AG08395 (cell line): ENCODE measurements at places on chromosomes 13 and 19.

GRCh38 chr19:24049537-24049936 is 37.5 kb upstream of the ZNF254 start:
- no peak for DNase-seq

DNA sequence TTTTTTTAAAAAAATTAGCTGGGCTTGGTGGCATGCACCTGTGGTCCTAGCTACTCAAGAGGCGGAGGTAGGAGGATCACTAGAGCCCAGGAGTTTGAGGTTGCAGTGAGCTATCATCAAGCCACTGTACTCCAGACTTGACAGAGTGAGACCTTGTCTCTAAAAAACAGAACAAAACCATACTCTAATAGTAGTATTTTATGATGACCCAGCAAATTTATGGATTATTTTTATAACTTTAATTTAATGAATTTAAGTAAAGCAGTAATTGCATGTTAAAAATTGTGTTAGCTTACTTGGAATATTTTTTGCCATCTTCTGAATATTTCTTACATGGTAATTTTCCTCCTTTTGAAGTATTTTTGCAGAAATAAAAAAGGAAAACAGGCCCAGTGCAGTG is 48.3 kb downstream of the ZIC2 start:
- DNase-seq: no peak

- DNase-seq: no peak
Observed at GRCh38 chr13:36244990-36245389, 30.6 kb upstream of the SOHLH2 start.

GRCh38 chr13:52903320-52903719 is 54.9 kb upstream of the PCDH8 start:
- DNase-seq: no peak

DNA sequence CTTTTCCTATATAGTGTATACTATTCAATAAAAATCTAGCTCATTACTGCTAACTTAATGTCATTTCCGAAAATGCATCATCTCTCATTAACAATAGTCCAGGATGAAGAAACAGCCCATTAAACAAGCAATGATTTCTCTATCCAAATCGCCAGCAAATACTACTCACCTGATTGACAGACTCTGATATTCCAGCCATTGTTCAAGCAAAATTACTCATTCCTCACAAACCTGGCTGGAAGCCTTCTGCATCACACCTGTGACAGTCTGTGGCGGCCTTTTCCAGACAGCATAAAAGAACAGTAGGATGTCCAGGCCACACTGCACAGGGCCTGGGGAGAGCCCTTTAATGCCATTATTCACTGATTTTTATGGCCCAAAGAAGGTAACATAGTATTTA is 115.9 kb downstream of the ABCC4 start:
- no peak for DNase-seq
